Transverse colon (tissue), 4 donors: ENCODE measurements at places on chromosomes 12 and 14. TPM values are rescaled to one million over a fixed set of nuclear protein-coding genes. Genes with fewer than 3 reads are reported as not detected.

DNA sequence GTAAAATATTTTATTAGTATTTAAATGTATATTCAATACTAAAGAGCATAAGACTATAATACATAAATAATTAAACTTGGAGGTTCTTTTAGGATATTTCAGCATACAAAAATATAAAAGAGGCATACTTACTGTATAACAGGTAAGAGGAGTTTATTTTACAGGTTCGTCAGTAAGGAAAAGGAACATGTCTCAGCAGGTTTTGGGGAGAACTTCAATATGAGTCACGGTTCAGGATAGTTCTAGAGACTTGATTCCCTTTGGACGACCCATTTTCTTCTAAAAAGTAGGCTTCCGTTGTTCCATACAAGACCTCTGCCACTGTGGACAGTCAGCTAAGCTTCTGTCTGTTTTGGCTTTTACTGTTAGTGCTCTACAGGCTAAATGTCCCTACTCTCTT is 181.1 kb downstream of the ALX1 start:
- no peak for DNase-seq

GRCh38 chr12:117732761-117733548 is 235.8 kb downstream of the KSR2 start:
- DNase-seq: no peak

Gene STAT6
- 195 TPM for total RNA-seq

- peak; percentile 85 for DNase-seq
Measured at GRCh38 chr12:109461846-109462756, 15.0 kb downstream of the KCTD10 start.

GRCh38 chr12:72974954-72975555 is 702.9 kb downstream of the TRHDE start:
- no peak for DNase-seq

DNA sequence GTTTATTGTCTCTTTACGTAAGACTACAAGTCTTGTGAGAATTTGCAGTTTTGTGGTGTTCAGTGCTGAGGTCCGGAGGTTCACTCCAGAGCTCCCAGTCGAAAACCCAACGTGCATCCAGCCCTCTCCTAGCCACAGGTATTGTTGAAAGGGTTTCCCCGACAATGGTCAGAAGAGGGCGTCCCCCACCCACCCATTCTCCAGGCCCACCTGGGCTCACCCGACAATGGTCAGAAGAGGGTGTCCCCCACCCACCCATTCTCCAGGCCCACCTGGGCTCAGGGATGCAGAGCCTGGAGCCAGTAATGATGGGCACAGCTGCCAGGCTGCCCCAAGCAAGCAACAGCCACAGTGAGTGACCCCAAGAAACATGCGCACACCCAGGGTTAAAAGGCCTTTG is 126.8 kb upstream of the EVL start:
- no peak for DNase-seq

Gene KCNH5
- total RNA-seq: under 0.01 TPM

- no peak for DNase-seq
Measured at GRCh38 chr14:97723819-97724218, 926.6 kb downstream of the VRK1 start.

Gene SLC8A3
- total RNA-seq: not detected

- no peak for DNase-seq
Measured at GRCh38 chr14:32513571-32514009, 184.5 kb downstream of the AKAP6 start.

DNA sequence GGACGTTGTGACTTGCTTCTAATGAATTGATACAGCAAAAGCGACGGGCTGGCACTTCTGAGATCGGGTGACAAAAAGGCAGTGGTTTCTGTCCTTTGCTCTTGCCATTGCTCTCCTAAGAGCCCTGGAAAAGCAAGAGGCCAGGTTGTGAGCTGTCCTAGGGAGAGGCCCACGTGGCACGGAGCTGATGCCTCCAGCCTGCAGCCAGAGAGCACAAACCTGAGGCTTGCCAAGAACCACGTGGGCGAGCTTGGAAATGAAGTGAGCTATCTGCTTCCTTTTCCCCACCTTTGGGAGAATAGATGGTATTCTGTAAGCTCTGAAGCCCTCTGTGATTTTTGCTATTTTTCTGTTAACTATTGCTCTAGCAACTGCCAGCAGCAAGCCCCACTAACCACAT is 26.4 kb upstream of the NOS1 start:
- no peak for DNase-seq

DNA sequence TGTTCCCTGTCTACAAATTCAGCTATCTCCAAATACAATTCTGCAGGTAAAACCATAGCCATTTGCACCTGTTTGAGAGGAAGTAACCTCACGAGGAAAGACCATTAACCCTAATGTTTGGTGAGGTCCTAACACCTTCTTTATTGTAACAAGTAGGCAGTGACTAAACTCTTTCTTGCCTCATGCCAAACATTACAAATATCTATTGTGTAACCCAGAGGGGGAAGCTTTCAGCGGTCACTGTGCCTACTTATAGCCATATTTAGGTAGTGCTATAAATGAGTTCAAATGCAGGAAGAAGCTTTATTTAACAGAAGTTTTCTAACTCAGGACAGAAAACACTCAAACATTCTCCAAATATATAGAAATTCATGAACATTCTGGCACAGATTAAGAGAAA is 252.7 kb downstream of the LRFN5 start:
- no peak for DNase-seq

DNA sequence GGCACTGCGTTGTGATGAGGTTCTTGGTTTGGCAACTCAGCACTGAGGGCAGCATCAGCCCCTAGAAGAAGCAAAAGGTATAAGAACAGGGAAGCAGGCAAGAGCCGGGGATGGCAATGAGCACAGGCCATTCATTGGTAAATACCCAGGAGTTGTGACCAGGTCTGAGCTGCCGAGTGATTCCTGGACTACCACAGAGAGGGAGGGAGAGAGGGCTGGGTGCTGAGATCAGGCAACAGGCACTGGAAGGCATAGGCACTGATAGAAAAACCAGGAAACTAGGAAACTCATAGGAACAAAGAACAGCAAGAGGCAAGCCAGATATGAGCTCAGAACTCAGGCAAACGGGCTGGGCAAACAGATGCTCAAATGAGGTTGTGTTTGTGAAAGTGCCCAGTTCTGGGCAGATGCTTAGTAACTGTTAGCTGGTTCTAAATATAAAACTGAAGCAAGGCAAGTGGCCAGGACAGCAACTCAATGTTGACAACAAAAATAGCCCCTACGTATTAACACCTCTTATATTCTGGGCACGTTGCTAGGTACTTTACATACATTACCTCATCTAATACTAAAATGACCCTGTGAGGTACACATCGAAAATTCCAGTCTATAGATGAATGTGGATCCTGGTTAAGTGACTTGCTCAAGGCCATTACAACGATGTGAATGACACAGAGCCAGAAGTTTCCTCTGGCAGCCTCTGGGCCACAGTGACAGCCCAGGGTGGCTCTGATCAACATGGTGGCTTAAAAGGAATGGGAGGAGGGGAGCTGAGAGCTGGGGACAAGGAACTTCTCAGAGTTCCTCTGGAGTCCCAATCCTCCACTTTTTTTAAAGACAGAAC is 121.1 kb downstream of the PRMT8 start:
- no peak for DNase-seq

DNA sequence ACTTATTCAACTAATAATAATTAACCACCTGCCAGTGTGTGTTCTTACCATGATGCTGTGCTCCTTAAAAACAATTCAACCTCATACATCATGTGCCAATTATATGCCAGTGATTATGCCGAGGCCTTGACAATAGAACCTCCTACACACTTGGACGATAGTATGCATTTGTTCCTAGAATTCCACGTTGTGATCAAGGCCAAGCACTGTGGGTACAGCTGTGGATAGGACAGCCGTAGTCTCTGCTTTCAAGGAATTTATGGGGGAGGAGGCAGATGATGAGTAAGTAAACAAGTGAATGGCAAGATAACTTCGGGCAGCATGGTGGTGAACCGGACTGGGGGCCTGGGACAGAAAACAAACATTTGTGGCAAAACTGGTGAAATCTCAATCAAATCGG is 18.0 kb upstream of the MYO1H start:
- DNase-seq: no peak

Gene KRT8
- total RNA-seq: 1,016 TPM

DNA sequence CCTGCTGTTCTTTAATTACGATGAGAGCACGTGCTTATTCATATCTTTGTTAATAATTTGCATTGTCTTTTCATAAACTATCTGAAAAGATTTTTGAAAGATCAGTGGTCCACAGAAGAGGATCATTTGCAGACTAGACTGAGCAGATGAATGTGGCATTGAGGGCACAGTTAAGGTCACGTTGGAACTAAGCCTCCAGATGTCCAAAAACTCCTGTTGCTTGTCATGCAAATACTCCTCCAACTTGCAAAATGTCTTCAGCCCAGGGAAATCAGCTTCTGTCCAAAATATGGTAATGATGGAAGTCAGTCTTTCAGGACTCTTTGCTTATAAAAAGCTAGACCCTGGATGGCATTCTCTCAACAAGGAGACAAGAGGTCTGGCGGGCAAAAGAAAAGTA is 201.6 kb upstream of the TMEM260 start:
- no peak for DNase-seq

DNA sequence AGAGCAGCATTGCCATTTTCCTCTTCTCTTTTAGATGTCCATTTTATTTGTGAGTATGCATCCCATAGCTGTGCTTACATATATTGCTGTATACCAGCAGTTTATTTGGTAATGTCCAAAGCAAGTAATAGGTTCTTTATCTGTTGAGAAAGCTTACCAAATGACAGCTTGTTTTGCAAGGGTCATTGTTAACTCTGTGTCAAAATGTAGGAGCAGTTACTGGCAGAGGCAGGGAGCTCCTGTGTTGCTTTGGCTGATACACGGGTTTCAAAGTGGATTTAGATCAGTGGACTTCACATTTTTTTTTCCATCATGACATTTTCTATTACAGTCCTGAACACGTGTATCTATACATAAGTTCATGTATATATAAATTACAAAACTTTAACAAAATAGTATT is 38.1 kb upstream of the LRTM2 start:
- DNase-seq: no peak

DNA sequence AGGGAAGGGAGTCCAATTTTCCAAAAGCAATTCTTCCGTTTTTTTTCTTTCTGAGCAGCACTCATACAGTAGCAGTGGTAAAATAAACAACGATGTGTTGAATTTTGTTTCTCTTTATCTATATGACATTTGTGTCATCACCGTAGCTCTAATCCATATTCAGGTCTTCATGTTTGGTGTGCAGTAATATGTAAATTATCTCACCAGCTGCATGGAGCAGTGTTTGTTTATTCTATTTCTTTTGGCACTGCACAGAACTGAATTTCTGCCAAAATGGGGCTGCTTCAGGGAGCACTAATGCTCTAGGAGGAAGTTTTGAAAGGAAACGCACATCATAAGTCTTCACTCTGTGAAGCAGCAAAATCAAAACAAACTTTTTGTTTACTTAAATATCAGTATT is 130.0 kb upstream of the NPAS3 start:
- DNase-seq: no peak

DNA sequence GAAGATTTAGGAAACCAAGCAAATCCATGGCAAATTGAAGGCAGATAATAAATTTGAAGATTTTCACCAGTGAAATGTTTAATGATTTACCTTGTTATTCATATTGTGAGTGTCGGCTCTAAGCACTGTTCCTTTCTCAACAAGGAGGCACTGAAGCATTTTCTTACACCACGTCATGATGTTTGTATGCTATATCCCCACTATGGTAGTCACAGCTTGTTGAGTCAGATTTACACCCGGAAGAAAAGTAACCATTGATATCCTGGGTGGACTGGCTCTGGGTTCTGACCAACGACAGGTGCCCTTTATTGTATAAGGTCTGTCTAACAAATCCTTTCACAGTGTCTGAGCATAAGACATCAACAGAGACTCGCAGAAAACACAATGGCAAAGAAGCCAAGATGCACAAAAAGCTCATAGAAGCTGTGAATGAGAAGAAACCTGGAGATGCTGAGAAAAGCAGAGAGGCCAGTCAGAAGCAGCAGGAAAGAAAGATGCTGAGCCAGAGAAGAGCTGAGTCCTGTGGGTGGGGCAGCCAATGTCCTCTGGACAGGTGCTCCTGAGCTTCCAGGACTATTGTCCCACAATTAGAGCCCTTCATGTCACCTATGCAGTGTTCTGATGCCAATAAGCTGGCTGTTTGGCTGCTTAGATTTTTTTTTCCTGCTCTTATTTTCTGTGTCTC is 49.7 kb upstream of the ARHGAP5 start:
- no peak for DNase-seq

DNA sequence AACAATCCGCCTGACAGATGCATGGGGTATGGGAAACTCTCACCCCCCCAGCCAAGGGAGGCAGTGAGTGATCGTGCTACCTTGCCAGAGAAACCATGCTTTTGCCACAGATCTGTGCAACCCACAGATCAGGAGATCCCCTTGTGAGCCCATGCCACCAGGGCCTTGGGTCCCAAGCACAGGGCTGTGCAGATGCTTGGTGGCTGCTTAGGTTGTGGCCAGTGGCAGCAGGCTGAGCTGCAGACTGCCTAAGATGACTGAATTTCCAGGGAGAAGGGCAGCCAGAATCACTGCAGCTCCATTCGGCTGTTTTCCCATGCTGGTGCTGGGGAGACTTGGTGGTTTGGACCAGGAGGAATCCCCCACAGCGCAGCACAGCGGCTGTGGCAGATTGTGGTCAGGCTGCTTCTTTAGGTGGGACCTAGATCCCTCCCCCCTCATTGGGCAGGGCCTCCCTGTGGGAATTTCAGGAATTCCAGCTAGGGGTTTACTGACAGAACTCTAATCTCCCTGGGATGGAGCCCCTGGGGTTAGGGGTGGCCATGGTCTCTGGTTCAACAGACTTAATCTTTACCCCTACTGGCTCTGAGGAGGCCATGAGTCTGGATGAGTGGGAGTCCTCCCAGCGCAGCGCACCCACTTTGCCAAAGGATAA is 264.6 kb upstream of the DAAM1 start:
- DNase-seq: no peak

Gene ART4
- total RNA-seq: not detected

GRCh38 chr14:23153851-23154796 is 29.3 kb downstream of the SLC7A8 start:
- DNase-seq: peak; percentile 85

- DNase-seq: no peak
Measured at GRCh38 chr12:123854918-123855317, 92.8 kb downstream of the DNAH10 start.

Gene CAPZA3
- total RNA-seq: not detected

Gene KERA
- total RNA-seq: not detected

DNA sequence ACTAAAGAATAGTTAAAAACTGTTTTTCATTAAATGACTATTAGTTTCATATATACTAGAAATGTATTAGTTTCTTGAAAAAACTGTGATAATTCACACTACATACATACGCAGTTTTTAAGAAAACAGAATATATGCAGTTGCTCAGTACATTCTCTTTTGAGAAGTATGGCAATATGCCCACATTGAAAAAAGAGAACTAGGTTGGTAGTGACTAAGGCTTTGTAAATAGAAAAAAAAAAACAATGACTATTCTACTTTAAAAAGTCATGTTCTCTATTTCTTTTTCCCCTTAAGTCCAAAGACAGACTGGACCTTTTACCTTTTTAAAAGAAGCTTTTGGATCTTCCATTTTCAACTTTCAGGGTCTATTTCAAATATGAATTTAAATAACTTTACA is 25.0 kb downstream of the SNX6 start:
- no peak for DNase-seq

DNA sequence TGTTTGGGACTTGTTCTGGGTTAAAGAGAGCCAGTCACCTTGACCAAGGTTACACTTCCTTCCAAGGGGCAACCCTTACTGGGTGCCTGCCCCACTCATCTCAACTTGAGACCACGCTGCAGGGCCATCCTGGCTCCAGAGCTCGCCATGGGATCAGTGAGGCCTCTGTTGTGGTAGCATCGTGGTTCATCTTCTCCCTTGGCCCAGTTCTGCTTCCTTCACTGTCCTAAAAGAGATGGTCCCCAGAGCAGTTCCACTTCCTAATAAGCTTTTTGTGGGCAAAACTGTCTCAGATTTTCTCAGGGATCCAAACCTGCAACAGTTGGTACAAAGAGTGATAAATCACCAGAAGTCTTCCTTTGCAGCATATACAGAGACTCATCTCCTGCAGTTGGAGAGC is 165.9 kb upstream of the TMEM260 start:
- no peak for DNase-seq
